ENCODE measurements at places on chromosomes 3 and 15. TPM values are rescaled to one million over a fixed set of nuclear protein-coding genes. Genes with fewer than 3 reads are reported as not detected.

DNA sequence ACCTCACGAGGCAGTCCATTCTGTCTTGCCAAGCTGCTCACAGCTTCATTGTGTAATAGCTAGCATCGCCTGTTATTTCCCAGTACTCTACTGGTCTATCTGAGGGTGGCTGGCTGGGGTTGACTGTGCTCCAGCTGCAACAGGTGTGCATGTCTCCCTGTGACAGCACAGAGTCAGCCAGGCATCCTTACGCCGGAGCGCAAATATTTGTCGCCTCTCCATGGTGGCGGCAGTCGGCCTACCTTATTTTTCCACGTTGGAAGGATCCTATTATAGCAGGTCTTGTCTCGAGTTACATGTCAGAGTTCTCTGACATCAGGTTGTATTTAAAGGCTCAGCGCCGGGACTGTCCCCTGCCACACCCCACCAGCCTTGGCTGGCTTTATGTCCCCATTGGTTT is 307.1 kb downstream of the TLE3 start:
- DNase-seq, result no peak

- no peak for DNase-seq
These were observed 165.4 kb downstream of the TJP1 start for GRCh38 chr15:29656636-29657475.

- peak; percentile 38 for DNase-seq
These were observed 83.3 kb downstream of the ZNF621 start for GRCh38 chr3:40608091-40608490.

GRCh38 chr15:73885954-73886700 is 12.8 kb downstream of the TBC1D21 start:
- no peak for DNase-seq

GRCh38 chr3:192063570-192063969 is 602.6 kb downstream of the PYDC2 start:
- DNase-seq, result no peak

GRCh38 chr3:153063337-153063736 is 98.7 kb upstream of the RAP2B start:
- DNase-seq, result no peak

GRCh38 chr3:23549148-23549910 is 256.4 kb upstream of the UBE2E1 start:
- DNase-seq, result no peak

DNA sequence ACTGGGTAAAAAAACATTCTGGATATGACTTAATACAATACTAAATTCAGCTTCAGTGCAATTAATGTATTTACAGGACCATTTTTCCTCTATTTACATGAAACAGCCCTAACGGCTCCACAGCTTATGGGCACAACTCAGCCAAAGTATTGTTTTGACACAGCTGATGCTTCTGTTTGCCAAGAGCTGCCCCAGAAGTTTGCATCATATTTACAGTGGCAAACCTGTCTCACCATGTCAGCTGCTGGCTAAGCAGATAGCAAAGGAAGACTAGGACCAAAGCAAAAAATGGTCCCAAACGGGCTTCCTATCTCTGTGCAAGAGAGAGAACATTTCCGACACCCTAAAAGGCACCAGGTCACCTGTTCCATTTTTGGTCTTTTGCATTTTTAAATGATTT is 94.5 kb downstream of the ADAMTS9 start:
- DNase-seq, result no peak

- peak; percentile 91 for DNase-seq
These were observed 61.7 kb downstream of the FMN1 start for GRCh38 chr15:33132722-33133345.

- DNase-seq, result no peak
These were observed 69.1 kb downstream of the GREM1 start for GRCh38 chr15:32786906-32787305.

DNA sequence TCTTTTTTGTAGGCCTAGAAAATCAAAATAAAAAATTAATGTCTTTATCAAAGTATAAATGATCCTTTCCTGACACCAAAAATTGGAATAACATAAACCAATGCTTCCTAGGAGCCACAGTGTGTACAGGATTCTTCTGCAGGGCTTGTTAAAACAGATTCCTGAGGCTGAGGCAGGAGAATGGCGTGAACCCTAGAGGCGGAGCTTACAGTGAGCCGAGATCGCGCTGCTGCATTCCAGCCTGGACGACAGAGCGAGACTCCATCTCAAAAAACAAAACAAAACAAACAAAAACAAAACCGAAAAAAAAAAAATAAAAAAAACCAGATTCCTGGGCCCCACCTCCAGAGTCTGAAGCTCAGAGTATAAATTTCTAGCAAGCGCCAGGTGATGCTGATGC is 78.0 kb downstream of the PEX5L start:
- no peak for DNase-seq

DNA sequence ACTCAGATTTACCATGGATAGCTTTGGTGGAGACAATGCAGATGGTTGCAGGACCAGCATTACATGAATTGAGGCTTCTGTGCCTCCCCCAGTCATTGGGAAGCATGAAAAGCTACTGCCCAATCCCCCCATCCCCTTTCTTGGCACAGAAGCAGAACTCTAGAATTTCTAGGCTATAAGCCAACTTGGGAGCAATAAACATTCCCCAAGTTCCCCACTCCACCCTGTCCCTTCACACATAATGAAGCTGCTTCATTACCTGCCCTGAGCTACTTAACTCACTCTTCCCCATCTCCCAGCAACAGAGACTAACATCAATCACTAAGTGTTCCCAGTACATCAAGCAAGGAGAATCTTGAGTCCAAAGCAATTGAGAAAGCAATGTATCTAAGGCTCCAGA is 164.5 kb downstream of the RORA start:
- DNase-seq, result no peak

DNA sequence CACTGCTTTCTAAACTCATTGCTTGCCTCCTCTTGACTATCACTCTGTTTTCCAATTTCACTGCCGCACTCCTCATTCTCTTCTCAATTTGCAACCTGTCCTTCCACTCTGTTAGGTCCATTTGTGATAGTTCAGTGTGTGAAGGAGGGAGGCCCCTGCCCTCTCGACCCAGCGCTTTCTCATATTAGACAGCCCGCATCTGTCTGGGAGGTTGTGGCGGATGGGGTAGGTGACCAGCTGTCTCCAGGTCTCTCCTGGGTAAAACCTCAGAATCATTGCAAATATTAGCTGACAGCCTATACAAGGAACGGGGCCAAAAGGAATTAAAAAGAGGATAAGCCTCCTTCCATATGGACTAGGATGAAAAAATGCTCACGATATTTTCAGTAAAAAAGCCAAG is 358.3 kb downstream of the SHQ1 start:
- DNase-seq, result no peak

- no peak for DNase-seq
These were observed 83.5 kb downstream of the SLC25A26 start for GRCh38 chr3:66304293-66304692.

- DNase-seq, result no peak
These were observed 245.9 kb upstream of the SLITRK3 start for GRCh38 chr3:165442061-165442460.

- peak; percentile 25 for DNase-seq
These were observed 96.8 kb downstream of the SLMAP start for GRCh38 chr3:57852896-57853295.

GRCh38 chr3:12379640-12380429 is 91.0 kb downstream of the PPARG start:
- DNase-seq, result no peak

DNA sequence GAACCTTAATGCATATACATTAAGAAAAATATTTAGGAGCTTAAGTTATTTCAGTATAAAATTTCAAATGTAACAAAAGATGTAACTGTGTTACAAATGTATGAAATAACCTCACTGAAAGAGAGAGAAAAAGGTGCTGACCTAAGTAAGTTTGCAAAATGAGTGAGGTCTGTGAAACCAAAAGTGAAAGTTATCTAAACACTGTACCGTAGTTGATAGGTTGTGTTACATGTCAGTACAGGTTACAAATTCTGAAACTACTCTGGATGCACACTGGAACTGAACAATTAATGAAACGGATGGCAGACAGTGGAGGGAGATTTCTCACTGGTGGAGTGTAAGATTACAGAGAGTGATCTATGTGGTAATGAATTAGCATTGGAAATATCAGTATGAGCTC is 420.7 kb downstream of the ZNF385D start:
- DNase-seq, result peak; percentile 49

DNA sequence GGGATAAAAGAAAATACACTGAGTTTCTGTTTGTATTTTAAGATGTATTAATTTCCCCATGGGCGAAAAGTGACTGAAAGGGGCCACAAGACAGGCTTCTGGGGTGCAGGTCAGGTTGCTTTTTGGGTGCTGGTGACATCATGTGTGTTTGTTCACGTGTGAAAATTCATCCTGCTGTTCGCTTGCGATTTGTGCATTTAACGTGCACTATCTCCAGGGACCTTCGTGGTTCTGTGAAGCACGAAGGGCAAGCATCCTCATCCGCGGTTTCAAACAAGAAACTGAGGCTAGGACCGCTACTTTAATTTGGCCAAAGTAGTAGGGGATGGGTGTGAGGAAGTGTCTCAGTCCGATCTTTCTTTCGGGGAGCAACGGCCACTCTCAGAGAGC is 1.6 kb upstream of the SMAD6 start:
- no peak for DNase-seq

GRCh38 chr15:34514251-34514670 is 69.2 kb downstream of the GOLGA8B start:
- no peak for DNase-seq

GRCh38 chr3:184619369-184619768 is 57.8 kb downstream of the EPHB3 start:
- no peak for DNase-seq

- DNase-seq, result no peak
These were observed 4.3 kb upstream of the ALPK3 start for GRCh38 chr15:84812842-84813241.

DNA sequence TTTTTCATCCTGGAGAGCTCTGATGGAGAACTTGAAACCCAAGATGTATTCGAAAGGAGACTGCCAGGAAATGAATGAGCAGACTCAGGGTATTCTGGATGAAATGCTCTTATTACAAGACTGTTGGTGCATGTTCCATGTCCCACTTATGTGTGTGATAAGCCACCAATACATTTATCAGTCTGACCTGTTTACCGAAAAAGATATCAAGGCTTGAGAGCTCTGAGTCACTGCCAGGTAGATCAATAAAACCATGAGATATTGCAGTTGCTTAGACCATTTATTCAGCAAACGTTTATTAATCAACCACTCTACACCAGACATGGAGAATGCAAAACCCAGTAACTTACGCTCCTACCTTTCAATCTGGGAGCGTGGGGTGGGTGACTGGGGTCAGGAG is 17.2 kb downstream of the CEMIP start:
- DNase-seq, result no peak

- no peak for DNase-seq
These were observed 316.2 kb downstream of the PTPRG start for GRCh38 chr3:61877359-61878138.

GRCh38 chr3:152638707-152639450 is 196.1 kb upstream of the P2RY1 start:
- DNase-seq, result peak; percentile 63

DNA sequence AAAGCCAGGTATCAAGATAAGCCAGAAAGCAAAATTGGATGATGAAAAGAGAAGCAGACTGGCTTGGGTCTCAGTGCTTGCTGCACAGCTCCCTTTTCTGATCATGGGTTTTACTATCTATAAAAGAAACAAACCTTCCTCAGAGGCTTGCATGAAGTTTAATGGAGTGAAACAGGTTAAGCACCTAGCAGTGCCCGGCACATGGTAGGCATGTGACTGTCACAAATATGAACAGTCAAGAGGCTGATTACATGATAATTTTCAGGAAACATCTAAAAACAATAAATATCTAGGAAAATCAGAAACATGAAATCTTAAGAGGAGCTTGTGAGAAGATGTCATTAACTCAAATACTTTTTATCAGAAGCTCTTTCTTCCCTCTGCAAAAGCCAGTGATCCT is 519.2 kb downstream of the EPHB1 start:
- DNase-seq, result no peak

DNA sequence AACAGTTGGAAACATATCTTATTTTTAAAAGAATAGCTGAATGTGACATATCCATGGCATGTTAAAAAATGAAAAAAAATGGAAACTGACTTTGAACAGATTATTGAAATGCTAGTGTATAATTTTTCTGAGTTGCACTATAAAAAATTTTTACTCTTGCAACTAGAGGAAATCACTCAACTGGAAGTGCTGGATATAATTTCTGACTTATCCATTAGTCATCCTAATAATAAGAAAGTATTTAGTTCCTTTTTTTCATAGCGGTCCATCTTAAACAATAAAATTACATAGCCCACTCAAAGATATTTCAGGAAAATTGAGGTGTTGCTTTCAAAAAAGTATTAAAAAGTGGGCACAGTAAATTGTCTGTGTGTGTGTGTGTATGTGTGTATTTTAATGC is 80.7 kb downstream of the MBNL1 start:
- no peak for DNase-seq

- peak; percentile 47 for DNase-seq
These were observed 204.6 kb upstream of the NR2F2 start for GRCh38 chr15:96125721-96126415.

DNA sequence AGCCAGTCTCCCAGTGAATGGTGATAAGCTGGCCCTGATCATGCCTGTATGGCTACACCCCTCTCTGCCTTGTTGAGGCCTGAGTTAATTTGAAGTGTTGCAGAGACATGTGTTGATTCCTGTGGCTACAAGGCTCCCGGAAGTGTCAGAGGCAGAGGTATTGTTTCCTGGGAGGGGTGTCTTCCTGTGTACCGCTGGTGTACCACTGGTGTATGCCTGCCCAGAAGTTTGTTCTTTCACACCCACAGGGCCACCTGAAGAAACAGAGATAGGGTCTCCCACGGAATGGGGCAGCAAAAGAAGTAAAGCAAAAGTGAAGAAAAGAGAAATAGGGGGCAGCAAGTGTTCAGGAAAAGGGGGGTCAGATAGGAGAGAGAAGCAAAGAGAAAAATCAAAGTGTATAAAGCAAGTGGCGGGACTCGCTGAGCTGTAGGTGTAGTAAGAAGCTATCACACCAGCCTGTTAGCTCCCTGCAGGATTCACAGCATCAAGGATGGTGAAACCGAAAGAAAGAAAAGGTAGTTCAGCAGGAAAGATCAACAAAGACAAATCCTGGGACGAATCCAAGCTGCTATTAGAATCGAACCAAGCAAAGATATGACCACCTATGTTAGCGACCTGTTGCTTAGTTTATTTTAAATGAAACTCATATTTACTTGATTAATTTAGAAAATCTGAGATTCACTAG is 36.6 kb upstream of the CD47 start:
- DNase-seq, result no peak

DNA sequence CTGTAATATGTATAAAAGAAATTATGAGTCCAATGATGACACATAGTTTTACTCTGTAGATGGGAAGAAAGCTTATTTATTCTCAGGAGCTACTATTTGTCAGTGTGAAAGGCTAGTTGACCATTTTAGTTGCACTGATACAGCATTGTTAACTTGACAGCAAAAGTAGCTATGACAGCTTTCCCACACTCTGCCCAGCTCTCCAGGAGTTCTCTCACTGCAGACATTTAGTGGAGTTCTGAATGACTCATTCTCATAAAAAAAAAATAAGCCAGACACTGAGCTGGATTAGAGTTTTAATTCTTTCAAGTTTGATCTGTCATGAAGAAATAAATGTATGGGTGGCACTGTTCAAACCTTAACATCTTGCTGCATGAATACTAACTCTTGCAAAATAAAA is 77.2 kb upstream of the CFAP20DC start:
- DNase-seq, result peak; percentile 56

- no peak for DNase-seq
These were observed 113.0 kb upstream of the PFN2 start for GRCh38 chr3:150083655-150084042.

GRCh38 chr3:181637456-181637855 is 74.3 kb upstream of the SOX2 start:
- no peak for DNase-seq

ALDH1L1 gene
- 1.5 TPM for total RNA-seq

CTXN2 gene
- not detected for total RNA-seq

GUCA1C gene
- total RNA-seq, result not detected

CILP gene
- total RNA-seq, result not detected

CHRNA7 gene
- 0.23 TPM for total RNA-seq

All from MCF 10A (cell line).